ENCODE measurements at places on chromosomes 4 and X.

GRCh38 chr4:5524446-5525299, 183.7 kb downstream of the EVC2 start:
- DNase-seq: no peak

DNA sequence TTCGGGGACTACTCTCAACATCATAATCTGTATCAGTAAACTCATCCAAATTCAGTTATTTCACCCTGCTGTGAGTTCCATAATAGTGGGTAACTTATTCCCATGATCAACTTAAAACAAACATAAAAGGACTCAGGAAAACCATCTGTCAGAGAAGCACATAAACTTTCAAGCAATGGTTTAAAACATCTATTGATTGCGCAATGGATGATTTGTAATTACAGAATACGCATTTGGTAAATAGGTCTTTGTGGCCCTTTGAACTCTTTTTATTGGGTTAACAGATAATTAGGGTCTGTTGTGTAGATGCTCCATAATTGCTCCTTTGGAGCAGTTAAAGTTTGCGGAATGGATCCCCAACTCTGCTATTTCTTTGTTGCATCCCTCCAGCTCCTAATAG, 115.3 kb downstream of the KIT start:
- no peak for DNase-seq

GRCh38 chr4:109967798-109968520, 55.3 kb downstream of the EGF start:
- no peak for DNase-seq

DNA sequence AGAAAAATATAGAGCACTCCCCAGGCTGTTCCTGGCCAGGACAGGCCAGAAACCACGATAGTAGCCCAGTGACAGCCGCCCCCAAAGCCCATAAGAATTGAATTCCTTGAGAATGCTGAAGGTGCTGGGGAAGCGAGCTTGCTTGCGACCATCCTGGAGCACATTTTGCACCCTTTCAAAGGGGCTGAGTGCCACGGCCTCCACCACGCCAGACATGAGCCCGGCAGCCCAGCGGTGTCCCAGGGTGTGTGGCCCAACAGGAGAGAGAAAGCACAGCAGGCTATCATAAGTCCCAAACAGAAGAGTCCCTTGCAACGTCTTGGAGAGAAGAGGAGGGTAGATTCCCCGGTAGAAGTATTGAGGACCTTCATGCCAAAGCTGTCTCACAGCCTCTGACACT, 7.6 kb upstream of the ZCCHC18 start:
- no peak for DNase-seq

GRCh38 chrX:80876877-80877276, 67.2 kb upstream of the BRWD3 start:
- no peak for DNase-seq

DNA sequence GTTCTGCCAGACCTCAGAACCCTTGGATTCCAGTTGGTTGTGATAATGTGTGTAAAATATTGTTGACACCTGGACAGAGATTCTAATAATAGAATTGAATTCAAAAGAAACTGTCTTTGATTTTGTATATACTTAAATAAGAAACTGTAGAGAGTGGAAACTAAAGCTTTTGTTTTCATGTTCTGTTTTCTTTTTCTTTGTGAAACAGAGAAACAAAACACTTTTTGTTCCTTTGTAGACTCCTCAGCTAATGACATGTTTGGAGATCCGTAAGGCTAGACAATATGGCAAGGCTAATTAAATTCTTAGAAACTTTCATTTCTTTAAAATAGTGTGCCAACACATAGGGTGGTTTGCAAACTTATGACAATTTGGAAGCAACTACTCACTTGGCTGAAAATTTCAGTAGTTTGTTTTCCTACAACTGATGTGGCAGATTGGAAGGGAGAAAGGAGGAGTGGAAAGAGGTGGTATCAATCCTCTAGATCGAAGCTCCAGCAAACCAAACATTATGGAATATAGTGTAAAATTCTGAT, 90.9 kb upstream of the FAT1 start:
- no peak for DNase-seq

GRCh38 chrX:23373129-23373804, 38.6 kb downstream of the PTCHD1 start:
- DNase-seq: no peak

- no peak for DNase-seq
Observed at GRCh38 chrX:44274096-44274495, 69.4 kb downstream of the EFHC2 start.

- DNase-seq: no peak
Observed at GRCh38 chr4:140130677-140131076, 23.3 kb downstream of the MAML3 start.

Data from stimulated activated CD4-positive, alpha-beta T cell treated with anti-CD3 and anti-CD28 coated beads, Interleukin-1b, Interleukin-23, amount 100 ng/mL, for 1 hour (primary cell).